T-cell (primary cell): ENCODE measurements at places on chromosomes 1 and 21.
A peak's percentile ranks its signal among the peaks of the same experiment; 100 is the strongest.

- no peak for DNase-seq
- H3K4me3 ChIP-seq = no peak overlapping the region
- no peaks in the 10 kb centered on the region for H3K27me3 ChIP-seq
- no peaks in the 10 kb centered on the region for H3K36me3 ChIP-seq
Observed at GRCh38 chr1:181858135-181858534, 203.4 kb downstream of the ZNF648 start.

- peaks cover 3% of the 10 kb centered on the region for H3K4me1 ChIP-seq
- DNase-seq = no peak
- H3K27me3 ChIP-seq = peaks cover 2% of the 10 kb centered on the region
- H3K27ac ChIP-seq = no peak overlapping the region
Observed at GRCh38 chr1:6420454-6421042, 829 bp upstream of the HES2 start.

- peaks cover 7% of the 10 kb centered on the region for H3K4me1 ChIP-seq
- no peak overlapping the region for H3K4me3 ChIP-seq
- peaks cover 3% of the 10 kb centered on the region for H3K27me3 ChIP-seq
- H3K27ac ChIP-seq = no peak overlapping the region
- H3K36me3 ChIP-seq = no peaks in the 10 kb centered on the region
- DNase-seq = no peak
Observed at GRCh38 chr1:29264773-29265389, 28.6 kb downstream of the PTPRU start.

GRCh38 chr1:17507915-17508314, 31.6 kb upstream of the ARHGEF10L start:
- H3K4me3 ChIP-seq = no peak overlapping the region
- H3K27me3 ChIP-seq = peaks cover 10% of the 10 kb centered on the region
- DNase-seq = no peak
- H3K27ac ChIP-seq = no peak overlapping the region

- no peak overlapping the region for H3K4me3 ChIP-seq
- H3K4me1 ChIP-seq = no peaks in the 10 kb centered on the region
- H3K36me3 ChIP-seq = no peaks in the 10 kb centered on the region
Observed at GRCh38 chr1:97599447-97599846, 321.4 kb downstream of the DPYD start.

DNA sequence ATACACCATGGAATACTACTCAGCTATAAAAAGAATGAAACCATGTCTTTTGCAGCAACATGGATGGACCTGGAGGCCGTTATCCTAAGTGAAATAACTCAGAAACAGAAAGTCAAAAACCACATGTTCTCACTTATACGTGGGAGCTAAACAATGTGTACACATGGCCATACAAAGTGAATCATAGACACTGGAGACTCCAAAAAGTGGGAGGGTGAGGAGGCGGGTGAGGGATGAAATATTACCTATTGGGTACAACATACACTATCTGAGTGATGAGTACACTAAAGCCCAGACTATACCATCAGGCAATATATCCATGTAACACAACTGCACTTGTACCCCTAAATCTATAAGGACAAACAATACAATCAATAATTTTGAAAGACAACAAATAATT, 39.5 kb upstream of the FAM20B start:
- no peaks in the 10 kb centered on the region for H3K27me3 ChIP-seq
- H3K4me1 ChIP-seq = no peaks in the 10 kb centered on the region
- H3K36me3 ChIP-seq = no peaks in the 10 kb centered on the region
- no peak overlapping the region for H3K4me3 ChIP-seq
- no peak overlapping the region for H3K27ac ChIP-seq
- no peak for DNase-seq

DNA sequence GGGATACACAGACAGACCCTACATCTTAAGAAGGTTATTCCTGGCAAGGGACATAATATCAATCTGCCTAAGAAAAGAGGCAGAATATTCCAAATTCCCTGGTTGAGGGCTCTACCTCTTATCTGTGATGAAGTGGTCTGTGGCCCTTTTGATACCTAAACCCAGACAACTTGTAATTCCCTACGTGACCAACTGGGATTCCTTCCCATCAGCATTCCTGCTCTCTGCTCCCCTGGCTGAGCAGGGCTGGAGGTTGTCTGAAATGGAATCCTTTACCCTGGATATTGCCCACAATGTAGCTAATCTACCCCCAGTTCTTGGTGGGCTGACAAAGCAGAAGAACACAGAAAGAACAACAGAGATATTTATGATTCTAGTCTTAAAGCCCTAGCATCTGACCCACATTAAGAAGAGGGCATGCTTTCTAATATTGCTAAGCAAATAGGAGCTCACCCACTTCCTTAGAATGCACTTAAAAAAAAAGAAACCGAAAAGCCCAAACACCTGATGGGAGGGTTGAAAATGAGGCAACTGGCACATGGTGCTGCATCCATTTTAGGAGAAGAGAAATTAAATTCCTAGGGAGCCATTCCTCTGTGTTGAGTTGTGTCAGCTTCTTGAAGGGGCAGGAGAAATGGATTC, 36.8 kb downstream of the GADD45A start:
- H3K4me3 ChIP-seq = no peak overlapping the region
- H3K36me3 ChIP-seq = no peaks in the 10 kb centered on the region
- H3K27me3 ChIP-seq = peaks cover 5% of the 10 kb centered on the region
- H3K4me1 ChIP-seq = no peaks in the 10 kb centered on the region

DNA sequence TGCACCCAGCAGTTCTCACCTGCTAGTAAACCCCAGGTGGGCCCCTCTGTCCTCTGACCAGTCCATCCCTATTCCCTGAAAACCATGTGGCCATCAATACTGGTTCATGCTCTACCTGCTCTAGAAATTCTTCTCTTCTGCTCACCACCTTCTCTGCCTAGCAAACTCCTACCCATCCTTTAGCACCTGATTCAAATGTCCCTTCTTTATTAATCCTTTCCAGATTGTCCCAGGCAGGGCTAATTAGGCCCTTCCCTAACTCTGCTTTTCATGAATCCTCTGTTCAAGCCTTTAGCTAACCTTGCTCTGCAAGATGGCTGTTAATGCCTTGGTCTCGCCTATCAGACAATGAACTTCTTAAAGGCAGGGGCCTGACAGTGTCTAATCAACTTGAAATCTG, 62.1 kb upstream of the TRABD2B start:
- H3K36me3 ChIP-seq = no peaks in the 10 kb centered on the region
- H3K4me1 ChIP-seq = no peaks in the 10 kb centered on the region
- no peak for DNase-seq
- no peak overlapping the region for H3K27ac ChIP-seq
- H3K27me3 ChIP-seq = peaks cover 10% of the 10 kb centered on the region
- no peak overlapping the region for H3K4me3 ChIP-seq

- no peak overlapping the region for H3K27ac ChIP-seq
- no peak for DNase-seq
- no peak overlapping the region for H3K4me3 ChIP-seq
- peaks cover 2% of the 10 kb centered on the region for H3K27me3 ChIP-seq
Observed at GRCh38 chr1:157226739-157227138, 88.5 kb upstream of the ETV3 start.

- no peak for DNase-seq
- peak overlapping the region; percentile 48 for H3K27ac ChIP-seq
- peaks cover 34% of the 10 kb centered on the region for H3K4me1 ChIP-seq
Observed at GRCh38 chr1:234844479-234845031, 234.6 kb upstream of the IRF2BP2 start.

DNA sequence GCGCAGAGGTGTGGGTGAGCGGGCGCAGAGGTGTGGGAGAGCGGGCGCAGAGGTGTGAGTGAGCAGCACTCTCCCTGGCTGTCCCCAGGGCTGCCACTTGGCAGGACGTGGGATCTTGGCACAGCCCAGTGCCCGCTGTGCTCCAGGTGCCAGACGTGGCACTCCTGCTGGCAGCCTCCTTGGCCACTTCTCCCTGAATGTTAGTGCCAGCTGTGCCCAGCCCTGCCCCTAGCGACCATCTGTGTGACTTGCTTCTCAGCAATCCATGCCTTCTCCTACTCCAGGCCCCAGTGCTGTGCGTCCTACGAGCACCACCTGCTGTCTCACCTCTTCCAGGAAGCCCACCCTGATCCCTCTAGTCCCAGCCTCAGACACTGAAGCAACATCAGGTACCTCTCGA, 30.5 kb downstream of the KRTAP10-1 start:
- peaks cover 16% of the 10 kb centered on the region for H3K4me1 ChIP-seq
- no peak for DNase-seq
- H3K4me3 ChIP-seq = no peak overlapping the region
- H3K36me3 ChIP-seq = no peaks in the 10 kb centered on the region
- H3K27ac ChIP-seq = no peak overlapping the region
- H3K27me3 ChIP-seq = no peaks in the 10 kb centered on the region

DNA sequence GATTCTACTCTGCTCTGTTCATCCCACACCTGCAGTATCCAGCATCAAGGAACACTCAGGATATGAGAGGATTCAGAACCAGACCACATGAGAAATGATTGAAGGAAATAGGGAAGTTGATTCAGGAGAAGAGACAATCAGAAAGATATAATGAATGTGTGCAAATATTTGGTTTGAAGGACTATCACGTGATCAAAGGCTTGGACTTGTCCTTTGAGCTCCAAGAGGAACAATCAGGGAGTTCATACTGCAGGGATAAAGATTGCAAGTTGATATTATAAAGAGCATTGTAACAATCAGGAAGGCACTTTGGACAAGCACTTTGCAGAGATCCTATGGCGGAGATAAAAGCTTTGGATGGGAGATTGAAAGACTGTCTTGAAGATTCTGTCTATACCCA, 13.9 kb upstream of the PIGM start:
- H3K4me3 ChIP-seq = no peak overlapping the region
- no peak overlapping the region for H3K27ac ChIP-seq
- DNase-seq = no peak
- no peaks in the 10 kb centered on the region for H3K27me3 ChIP-seq

DNA sequence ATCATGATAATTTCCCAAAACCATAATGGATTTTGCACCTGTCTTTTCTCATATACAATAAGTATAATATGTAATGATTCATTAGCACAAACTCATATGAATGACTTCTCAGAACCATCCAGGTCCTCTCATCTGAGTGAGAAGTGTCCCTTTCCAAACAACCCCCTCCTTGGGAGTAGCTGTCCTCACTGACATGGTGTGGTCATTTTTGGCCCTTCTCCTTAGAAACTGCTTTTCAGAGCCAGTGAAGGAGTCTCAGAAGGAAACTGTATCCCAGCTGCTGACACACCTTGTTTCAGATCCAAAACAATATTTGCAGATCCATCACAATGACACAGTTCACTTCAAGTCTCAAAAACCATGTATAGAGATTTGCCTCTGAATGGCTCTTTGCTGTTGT, 95.5 kb downstream of the MIS18A start:
- peaks cover 4% of the 10 kb centered on the region for H3K27me3 ChIP-seq
- H3K36me3 ChIP-seq = no peaks in the 10 kb centered on the region
- no peak overlapping the region for H3K27ac ChIP-seq
- no peak overlapping the region for H3K4me3 ChIP-seq
- no peaks in the 10 kb centered on the region for H3K4me1 ChIP-seq
- no peak for DNase-seq

GRCh38 chr1:228219962-228220780, 12.3 kb downstream of the OBSCN start:
- H3K27me3 ChIP-seq = no peaks in the 10 kb centered on the region
- H3K36me3 ChIP-seq = peaks cover 24% of the 10 kb centered on the region
- no peaks in the 10 kb centered on the region for H3K4me1 ChIP-seq
- no peak for DNase-seq
- H3K27ac ChIP-seq = no peak overlapping the region
- no peak overlapping the region for H3K4me3 ChIP-seq

DNA sequence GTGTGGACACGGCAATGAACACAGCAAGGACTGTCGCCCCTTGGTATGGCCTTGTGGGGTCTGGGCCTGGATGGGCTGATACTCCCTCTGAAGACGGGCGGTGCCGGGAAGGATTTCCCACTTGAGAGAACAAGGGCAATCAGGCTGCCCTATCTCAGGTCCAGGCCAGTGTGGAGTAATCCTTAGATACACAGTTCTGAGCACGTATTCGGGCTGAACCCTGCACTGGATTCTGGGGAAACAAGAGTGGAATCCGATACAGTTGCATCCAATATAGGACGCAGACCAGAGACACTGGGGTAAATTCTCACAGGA, 177.7 kb downstream of the TRABD2B start:
- no peak overlapping the region for H3K4me3 ChIP-seq
- no peak for DNase-seq
- H3K4me1 ChIP-seq = no peaks in the 10 kb centered on the region
- no peak overlapping the region for H3K27ac ChIP-seq

- no peaks in the 10 kb centered on the region for H3K4me1 ChIP-seq
- H3K36me3 ChIP-seq = no peaks in the 10 kb centered on the region
- no peaks in the 10 kb centered on the region for H3K27me3 ChIP-seq
- H3K4me3 ChIP-seq = no peak overlapping the region
- no peak overlapping the region for H3K27ac ChIP-seq
Observed at GRCh38 chr1:212976586-212976985, 26.2 kb downstream of the VASH2 start.

GRCh38 chr21:35611708-35612132, 448.6 kb downstream of the SETD4 start:
- H3K27ac ChIP-seq = no peak overlapping the region
- H3K27me3 ChIP-seq = no peaks in the 10 kb centered on the region
- no peak for DNase-seq

GRCh38 chr1:226535666-226536065, 12.9 kb upstream of the STUM start:
- H3K4me3 ChIP-seq = no peak overlapping the region
- DNase-seq = no peak
- no peaks in the 10 kb centered on the region for H3K4me1 ChIP-seq
- no peaks in the 10 kb centered on the region for H3K27me3 ChIP-seq
